ENCODE measurements at places on chromosomes 11 and 22.
A peak's percentile ranks its signal among the peaks of the same experiment; 100 is the strongest.

DNA sequence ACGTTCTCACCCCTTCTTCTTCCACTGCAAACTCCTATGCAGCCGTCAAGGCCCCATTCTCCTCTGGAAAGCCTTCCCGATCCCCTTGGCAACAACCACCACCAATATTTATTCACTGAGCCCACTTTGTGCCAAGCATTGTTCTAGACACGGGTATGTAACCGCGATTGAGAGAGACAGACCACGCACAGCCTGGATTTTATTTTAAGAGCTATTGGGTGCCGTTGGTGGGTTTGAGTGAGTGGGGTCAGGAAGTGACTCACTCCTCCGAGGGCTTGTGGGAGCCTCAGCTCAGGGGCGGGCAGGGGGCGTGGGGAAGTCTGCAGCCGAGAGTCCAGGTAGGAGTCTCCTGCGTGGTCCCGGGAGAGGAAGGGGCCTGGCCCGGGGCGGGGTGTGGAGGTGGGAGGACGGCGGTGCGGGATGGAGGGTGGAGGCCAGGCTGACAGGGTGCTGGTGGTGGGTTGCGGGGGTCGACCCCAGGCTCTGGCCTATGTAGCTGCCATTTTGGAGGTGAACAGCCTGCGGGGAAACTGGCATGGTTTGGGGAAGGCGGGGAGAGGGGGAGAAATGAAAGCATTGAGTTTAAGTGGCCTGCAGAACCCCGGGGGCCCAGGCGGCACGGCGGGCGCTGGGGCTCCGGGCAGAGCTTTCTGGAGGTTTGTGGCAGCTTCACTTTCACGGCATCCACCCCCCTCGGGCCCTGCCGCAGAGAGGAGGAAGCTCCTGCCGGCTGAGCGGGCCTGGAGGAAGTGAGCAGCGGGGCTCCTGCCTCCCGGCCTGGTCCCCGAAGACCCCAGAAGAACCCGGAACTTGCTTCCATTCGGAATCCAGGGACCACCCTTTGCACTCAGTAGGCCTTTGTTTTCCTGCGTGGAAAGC, 547 bp downstream of the PARVG start:
- no peak for DNase-seq

DNA sequence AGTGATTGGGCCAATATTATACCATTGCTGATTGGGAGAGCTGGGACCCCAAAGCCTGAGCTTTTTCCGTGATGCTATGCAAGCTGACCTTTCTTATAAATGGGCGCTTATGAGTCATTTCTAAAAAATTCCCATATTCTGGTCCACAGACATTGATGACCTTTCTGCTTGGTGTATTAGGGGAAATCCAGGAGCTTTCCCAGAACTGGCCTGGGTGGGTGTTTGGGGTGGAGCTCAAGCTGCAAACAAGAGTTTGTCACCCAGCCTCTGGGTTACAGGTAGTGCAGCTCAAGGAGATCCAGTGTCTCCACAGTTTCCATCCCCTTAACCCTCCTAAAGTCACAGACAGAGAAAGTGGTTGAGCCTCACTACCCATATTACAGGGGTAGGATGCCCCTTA, 67.7 kb downstream of the CCDC81 start:
- DNase-seq = no peak

DNA sequence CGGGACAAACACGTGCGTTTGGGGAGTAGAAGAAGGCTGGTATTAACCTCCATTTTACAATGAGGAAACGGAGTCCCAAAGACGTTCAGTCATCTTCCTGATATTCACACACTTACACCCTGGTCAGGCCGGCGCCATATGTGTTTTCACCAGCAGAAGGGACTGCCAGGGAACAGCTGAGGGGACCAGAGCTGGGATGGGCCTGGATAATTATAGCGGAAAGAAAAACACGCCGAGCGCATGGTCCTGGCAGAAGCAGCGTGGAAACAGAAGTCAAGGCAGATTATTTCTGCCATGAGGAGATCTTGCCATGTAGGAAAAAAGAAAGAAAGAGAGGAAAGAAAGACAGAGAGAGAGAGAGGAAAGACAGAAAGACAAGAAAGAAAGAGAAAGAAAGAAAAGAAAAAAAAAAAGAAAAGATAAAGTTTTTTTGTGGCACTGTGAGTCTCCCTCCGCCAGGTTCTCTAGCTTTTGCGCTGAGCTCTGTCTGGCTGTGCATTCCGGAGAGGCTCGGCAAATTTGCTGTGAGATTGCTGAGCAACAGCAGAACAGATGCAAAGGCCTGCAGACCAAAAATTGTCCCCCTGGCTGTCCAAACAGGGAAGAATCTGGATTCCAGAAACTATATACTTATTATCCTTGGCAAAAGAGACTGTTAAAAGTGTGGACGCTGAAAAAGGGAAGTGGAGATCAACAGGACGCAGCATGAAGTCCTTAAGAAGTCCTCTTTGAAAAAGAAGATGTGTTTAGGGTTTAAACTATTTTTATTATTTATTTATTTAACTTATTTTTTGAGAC, 1.3 kb upstream of the UCP2 start:
- DNase-seq = no peak

DNA sequence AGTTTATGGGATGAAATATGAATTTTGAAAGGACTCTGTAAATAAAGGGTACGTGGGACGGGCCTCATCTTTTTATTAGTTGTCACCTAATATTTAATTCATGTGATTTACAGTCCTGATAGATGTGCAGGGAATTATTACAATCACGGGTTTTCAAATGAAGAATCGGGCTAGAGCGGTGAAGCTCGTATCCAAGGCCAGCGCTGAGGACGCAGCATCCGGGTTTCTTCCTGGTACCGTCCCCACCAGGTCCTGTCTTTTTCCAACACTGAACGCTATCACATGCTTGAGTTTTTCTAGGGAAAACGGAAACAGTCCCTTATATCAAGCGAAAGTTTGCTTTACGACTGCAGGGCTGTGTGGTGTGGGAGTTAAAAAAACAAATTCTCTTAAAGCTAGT, 787 bp downstream of the SMDT1 start:
- DNase-seq = peak; percentile 30

DNA sequence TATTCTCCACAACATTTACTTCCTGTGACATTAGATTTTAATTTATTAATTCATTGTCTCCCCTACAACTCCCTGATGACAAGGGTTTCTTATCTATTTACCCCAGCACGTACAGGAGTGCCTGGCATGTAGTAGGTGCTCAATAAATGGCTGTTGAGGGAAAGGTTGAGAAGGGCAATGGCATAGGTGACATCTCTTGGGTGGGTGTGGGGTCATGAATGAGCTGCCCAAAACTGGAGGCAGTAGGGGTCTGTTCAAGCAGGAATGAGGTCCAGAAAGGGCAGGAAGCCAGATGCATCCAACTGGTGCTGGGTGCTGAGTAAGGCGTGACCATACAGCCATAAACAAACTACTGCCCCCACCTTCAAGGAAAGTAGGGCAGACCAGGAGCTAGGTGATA, 2.8 kb downstream of the VWCE start:
- no peak for DNase-seq

DNA sequence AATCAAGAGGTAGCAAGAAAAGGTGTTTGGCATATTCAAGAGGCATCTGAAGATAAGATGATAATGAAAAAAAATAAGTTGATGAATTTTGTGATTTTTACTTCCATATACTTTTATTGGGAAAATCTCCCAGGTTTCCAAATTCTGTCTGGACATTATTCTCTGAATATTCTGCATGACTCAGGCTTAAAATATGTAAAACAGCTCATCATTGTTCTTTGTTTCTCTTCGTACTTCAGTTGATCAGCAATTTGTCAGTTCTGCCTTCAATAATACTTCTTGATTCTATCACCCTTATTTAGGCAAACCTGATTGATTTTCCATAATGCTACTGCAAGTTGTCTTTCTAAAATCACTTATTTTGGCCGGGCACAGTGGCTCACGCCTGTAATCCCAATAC, 30.2 kb downstream of the GTF2H1 start:
- DNase-seq = no peak

DNA sequence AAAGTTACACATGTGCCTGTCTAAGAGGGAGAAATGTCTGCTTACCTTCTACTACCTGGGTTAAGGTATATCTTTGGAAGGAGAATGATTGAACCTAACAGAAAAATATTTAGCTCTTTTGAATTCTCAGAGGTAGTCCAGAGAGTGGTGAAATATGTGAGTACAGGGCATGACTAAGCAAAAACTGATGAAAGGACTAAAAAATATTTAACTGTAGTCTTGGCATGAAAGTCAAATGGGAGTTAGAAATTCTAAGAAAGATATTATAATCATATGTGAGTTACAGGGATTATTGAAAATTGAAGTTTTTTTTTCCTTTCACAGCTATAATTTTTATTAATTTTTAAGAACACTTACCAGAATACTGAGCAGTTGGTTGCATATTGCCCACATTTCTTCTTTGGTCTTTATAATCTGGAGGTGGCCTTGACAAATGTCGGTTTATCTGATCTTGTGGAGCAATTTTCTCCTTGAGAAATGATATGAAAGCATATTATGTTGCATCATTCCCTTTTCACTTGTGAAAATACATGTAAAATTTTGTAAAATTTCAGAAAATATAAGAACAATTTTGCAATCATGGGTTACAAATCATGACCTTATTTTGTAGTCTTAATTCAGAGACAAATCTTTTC, 61.4 kb upstream of the MTMR2 start:
- no peak for DNase-seq

DNA sequence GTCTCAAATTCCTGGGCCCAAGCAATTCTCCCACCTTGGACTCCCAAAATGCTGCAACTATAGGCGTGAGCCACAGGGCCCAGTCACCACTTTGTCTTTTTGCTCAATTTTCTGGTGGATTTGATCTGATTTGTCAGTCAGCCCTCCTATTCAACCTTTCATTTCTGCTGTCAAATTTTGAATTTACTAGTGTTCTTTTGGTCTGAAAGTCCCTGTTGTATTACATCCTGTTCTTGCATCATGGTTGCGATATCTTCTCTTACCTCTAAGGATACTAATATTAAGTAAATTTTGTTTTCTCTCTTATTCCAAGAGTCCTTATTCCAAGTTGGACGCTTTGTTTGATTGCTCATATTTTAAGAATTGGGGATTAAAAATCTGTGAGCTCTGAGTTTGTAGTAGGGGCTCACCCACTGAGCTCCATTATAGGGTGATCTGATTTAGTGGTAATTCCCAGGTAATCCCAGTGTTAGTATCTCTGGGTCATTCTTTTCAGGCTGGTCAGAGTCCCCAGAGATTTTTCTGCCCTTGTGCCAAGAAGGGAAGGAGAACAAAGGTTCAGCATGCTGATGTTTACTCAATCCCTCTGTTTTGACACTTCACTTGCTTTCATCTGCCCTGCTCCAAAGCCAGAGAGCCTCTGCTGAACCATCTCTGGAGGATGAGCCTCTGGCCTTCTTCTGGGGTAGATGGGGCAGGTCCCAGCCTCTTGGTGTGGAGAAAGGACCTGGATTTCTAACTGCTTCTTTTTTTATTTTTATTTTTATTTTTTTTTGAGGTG, 10.0 kb downstream of the UPB1 start:
- DNase-seq = no peak

- DNase-seq = no peak
Measured at GRCh38 chr11:126426106-126426505, 70.6 kb downstream of the ST3GAL4 start.

DNA sequence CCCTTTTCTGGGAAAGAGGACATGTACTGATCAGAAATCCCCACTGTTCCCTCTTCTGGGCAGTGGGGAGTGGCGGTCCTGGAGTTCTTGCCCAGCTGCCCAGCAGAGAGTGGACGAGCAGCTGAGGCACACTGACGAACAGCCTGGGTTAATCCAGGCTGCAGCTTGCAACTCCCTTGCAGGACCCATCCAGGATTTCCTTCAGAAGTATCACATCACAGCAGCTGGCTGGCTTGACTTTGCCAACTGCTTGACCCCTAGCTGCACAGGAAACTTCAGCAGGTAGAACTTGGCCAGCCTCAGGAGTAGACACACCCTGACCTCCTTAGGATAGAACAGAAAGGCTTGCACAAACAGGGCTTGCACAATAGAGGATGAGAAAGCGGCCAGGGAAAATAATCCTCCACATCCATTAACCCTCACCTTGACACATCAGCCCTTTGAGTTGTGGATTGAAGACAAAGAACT, 27.9 kb upstream of the FZD4 start:
- DNase-seq = no peak

GRCh38 chr11:88402784-88403183, 65.2 kb upstream of the CTSC start:
- no peak for DNase-seq

GRCh38 chr11:35214792-35215193, 75.8 kb downstream of the CD44 start:
- DNase-seq = peak; percentile 64

DNA sequence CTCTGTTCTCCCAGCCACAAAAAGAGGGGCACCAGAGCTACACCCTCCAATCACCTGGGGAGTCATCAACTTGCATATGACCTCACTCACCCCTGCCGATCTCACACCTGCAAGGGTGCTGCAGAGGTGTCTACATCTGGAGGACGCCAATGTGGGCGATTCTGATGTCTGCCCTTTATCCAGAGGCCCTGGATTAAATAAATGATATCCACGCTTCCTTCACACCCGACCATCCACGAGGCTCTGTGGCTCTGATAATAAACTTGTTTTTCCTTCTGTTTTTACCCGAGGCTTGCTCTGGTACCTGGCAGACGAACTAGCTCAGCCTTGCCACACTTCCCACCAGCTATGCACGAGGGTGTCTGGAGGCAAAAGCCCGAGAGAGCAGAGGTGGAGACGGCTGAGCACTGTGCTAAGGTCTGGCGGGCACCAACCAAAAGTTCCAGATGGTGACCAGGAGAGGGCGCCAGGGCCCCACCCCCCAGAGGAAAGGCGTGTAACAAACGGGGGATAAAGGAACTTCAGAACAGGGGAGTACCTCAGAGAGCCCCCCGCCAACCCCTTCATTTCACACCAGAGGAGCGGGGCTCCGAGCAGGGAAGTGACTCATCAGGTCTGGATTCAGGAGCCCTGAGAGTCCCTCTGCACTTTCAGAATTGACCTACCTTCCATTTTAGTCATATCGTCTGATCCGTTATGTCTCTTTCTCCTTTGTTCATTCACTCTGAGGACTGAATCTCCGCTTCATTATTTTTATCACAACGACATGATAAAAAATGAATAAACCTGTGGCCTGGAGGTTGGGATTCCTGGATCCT, 13.5 kb downstream of the SCN3B start:
- peak; percentile 83 for DNase-seq

- DNase-seq = peak; percentile 91
Measured at GRCh38 chr22:39240831-39241793, 3.7 kb downstream of the PDGFB start.

- DNase-seq = no peak
Measured at GRCh38 chr22:50739894-50740293, 1.9 kb downstream of the ACR start.

- DNase-seq = no peak
Measured at GRCh38 chr11:45676522-45677095, 11.2 kb upstream of the CHST1 start.

GRCh38 chr11:45109400-45109799, 37.0 kb upstream of the PRDM11 start:
- no peak for DNase-seq

- peak; percentile 82 for DNase-seq
Measured at GRCh38 chr11:122676638-122677037, 21.1 kb downstream of the UBASH3B start.

- no peak for DNase-seq
Measured at GRCh38 chr11:122360875-122361274, 244.9 kb upstream of the BLID start.

DNA sequence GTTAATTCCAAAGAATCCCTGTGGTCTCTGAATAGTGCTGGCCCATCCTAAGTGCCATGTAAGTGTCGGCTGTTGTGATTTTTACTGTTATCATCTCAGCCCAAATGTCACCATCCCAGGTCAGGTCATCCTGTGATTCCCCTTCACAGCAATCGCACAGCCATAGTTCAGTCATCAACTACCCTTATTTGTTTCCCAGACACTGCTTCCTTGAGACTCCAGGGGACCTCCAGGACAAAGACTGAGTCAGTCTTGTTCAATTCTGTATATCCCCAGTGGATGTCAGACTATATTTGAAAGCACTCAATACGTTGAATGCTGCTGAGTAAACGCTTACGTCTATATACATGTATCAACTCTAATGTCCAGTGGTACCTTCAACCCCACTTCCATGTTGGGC, 113.7 kb upstream of the TIMP3 start:
- no peak for DNase-seq

Data from ELF-1 (cell line).